Stimulated activated CD8-positive, alpha-beta memory T cell treated with anti-CD3 and anti-CD28 coated beads, Interleukin-7, amount 100 ng/mL, for 1 hour (primary cell): ENCODE measurements at places on chromosomes 3 and 15.

GRCh38 chr15:70099967-70100473, 2.3 kb upstream of the TLE3 start:
- DNase-seq: no peak

GRCh38 chr15:85766001-85766831, 28.5 kb downstream of the KLHL25 start:
- no peak for DNase-seq

- DNase-seq: no peak
Measured at GRCh38 chr3:159266779-159267178, 464.9 kb downstream of the MFSD1 start.

GRCh38 chr3:113794526-113794925, 44.1 kb upstream of the GRAMD1C start:
- DNase-seq: no peak

- no peak for DNase-seq
Measured at GRCh38 chr15:45112143-45112590, 1.8 kb downstream of the DUOX2 start.

GRCh38 chr3:40265181-40265580, 44.3 kb upstream of the EIF1B start:
- DNase-seq: no peak
